ENCODE measurements at places on chromosomes 16 and 17. TPM values are rescaled to one million over a fixed set of nuclear protein-coding genes. Genes with fewer than 3 reads are reported as not detected.

Gene KRT15
- polyA plus RNA-seq = 21.7 TPM

Gene NUP85
- 52.6 TPM for polyA plus RNA-seq

Gene IL17C
- 0.75 TPM for polyA plus RNA-seq

Gene PSMC3IP
- polyA plus RNA-seq = 45.3 TPM

Gene NHLRC4
- polyA plus RNA-seq = 3.0 TPM

Gene SLFN12L
- polyA plus RNA-seq = 0.69 TPM

Gene ACE
- polyA plus RNA-seq = 216 TPM

Gene SKAP1
- 34.1 TPM for polyA plus RNA-seq

Gene UBE2G1
- polyA plus RNA-seq = 50.1 TPM

Gene HP
- polyA plus RNA-seq = 35.1 TPM

Gene KRT33B
- polyA plus RNA-seq = not detected

Gene MIF4GD
- polyA plus RNA-seq = 37.1 TPM

Gene CNGB1
- 0.76 TPM for polyA plus RNA-seq

Gene PDILT
- 26.8 TPM for polyA plus RNA-seq
